Left lung (tissue), 14 donors: ENCODE measurements at places on chromosomes 6 and 20.

- no peak for DNase-seq
Measured at GRCh38 chr20:57998276-57998675, 230.2 kb downstream of the ANKRD60 start.

- DNase-seq, result no peak
Measured at GRCh38 chr6:159754959-159755914, 6.6 kb upstream of the ACAT2 start.

DNA sequence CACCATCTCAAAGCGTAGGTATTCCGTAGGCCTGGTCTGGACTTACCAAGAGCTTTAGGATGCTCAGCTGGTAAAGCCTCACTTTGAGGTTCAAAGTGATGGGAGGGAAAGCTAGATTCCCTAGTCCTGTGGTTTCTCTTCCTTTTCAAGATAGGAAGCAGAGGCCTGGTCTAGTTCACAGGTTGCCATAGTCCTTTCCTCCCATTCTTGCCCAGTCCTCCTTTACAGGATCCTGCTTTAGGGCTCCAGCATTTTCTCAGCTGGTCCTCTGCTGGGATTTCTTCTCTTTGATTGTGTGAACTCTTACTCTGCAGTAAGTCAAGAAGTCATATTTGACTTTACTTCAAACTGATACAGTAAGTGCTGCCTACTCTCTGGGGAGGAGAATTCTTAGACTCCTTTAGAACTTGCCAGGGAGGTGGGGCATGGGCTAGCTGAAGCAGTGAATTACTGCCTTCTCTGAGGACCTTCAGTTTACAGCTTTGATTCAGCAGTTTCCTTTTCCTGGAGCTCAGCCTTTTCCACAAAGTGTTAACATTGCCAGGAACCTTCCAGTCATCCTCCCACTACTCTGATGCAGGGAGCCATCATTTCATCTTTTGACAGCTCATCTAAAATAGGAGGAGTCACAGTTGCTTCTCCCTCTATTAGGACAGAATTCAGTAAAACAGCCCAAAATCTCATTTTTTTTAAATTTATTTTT, 42.8 kb upstream of the PLCG1 start:
- no peak for DNase-seq

- no peak for DNase-seq
Measured at GRCh38 chr6:81063891-81064290, 688.6 kb downstream of the TENT5A start.

GRCh38 chr20:17925141-17925939, 43.3 kb downstream of the SNX5 start:
- peak; percentile 59 for DNase-seq

DNA sequence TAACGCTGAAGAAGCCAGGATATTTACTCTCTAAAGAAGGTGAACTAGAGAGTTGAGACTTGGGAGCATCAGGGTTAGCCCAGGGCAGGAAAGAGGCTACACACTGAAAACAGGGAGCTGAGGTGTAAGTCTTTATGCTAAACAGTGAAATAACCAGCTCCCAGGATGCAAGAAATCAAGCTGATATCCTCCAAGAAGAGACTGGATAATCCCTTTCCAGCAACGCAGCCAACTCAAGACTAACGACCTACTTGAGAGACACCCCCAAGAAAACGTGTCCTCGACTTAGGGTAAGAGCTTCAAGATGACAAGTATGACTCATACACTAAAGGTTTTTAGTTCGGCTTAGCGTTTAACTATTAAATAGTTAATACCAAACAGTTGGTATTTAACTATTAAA, 202.2 kb downstream of the TASP1 start:
- no peak for DNase-seq

DNA sequence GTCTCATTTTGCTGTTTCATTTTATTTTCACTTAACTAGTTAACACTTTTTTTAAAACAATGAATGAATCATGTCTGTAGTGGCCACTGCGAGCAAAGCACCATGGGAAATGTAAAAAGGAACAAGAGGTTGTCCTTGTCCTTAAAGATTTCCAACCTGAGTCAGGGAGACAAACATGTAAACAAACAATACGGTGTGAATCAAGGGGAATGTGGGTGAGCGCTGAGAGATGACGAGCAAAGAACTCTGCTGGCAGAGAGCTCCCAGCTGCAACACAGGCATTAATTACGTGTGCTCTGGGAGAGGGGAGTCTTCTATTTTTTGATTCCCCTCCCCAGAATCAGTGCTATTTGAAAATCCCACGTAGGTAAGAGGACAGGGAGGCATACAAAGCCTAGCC, 84.3 kb downstream of the ATXN1 start:
- DNase-seq, result no peak

DNA sequence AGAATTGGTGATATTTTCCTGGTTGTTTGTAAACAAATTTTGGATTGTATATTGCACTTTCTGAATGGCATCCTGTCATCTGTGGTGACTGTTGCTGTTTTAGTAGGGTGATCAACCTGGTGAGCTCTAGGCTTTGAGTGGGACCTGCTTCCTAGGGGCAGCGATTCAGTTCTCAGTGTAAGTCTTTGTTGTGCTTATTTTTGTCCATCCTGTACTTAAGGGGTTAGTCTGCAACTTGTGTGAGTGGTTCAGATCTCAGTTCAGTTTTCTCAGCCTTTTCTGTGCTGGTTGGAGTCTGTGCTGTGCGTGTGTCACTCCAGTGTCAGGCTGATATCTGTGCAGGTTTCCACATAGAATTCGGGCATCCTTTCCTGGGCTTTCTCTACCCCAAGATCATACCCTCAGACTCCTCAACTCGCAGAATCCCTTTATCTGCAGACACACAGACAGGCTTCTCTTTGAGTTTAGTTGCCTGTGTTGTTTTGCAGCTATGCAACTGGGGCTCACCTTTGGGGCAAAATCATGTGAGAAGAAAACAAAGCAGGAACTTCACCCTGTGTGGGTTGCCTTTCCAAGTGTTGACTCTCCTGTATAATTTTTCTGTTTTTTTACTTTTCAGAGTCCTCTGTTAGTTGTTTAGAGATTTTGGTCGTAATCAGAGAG, 177.7 kb downstream of the FARS2 start:
- no peak for DNase-seq

DNA sequence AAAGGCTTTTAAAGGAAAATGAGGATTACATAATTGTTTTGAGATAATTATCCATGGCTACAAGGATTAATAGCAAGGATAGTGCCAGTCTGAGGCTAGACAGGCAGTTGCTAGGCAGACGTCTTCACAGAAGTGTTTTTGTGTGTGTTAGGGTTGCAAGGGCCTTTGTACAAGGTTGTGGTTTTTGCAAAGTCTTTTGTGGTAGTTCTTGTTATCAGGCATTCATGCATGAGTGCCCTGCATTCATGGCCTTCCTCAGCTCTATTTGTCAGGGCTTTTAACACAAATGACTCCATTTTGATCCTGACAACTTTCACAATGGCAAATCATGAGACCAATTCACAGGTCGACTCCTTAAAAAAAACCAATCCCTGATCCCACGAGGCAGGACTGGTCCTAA, 68.1 kb upstream of the TXNDC5 start:
- DNase-seq, result no peak

GRCh38 chr6:23927935-23928334, 198.1 kb upstream of the NRSN1 start:
- no peak for DNase-seq

DNA sequence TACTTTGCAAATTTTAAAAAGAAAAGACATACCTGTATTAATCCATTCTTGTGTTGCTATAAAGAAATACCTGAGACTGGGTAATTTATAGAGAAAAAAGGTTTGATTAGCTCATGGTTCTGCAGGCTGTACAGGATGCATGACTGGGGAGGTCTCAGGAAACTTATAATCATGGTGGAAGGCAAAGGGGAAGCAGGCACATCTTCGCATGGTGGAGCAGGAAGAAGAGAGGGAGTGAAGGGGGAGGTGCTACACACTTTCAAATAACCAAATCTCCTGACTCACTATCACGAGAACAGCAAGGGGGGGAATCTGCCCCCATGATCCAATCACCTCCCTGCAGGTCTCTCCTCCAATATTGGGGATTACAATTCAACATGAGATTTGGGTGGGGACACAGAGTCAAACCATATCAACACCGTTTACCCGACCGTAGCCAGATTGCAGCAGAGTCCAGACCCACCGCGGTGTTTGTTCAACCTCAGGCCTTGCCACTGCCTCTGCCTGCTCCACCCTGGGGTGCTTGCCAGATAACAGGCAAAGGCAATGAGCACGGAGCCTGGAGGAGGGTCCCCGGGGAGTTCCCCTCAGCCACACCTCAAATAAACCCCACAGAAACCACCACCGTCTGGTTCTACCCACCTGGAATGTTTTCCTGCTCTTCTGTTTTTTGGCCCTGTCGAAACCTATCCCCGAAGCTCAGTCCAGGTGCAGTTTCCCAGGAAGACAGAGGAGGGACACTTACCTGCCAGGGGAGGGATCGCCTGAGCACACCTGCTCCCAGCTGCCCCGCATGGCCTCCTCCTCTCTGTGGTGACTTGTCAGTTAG, 142.2 kb upstream of the AFDN start:
- peak; percentile 18 for DNase-seq

DNA sequence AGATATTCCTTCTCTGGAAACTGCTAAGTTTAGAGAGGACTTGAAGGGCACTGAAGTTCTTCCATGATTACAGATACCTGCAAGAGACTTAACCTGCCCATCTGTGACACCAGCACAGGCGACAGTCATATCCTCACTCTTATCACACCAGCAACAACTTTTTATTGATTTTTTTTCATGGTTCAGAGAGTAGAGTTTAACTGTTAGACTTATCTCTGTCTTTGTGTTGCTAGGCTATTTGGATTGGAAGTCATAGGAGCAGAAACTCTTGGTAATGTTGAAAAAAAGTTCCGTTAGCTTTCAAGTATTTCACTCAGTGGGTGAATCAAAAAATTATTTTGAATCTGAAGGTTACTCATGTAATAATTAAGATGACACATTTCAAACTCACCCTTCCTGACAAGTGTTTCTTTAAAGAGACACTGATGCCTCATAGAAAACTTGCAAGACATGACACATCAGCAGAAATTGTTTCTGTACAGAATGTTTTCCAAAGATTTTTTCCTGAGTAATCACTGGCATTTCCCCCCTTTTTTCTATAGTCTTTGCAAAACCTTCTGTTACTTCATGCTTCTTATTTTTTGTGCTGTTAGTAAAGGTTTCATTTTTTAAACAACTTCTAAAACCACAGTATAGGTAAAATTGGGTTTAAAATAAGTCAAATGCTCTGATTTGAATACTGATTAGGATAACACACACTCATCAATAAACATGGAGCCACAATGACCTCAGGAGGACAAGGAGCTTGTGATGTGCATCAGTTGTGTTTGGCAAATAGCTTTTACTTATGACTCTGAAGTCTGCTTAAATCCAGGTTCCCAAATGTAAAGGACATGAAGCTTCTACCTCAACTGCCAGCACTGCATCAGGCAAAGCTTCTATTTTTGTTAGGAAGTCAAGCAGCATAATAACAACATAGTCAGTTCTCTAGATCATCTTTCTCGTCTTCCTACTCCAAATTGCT, 252.9 kb upstream of the MAN1A1 start:
- no peak for DNase-seq

- no peak for DNase-seq
Measured at GRCh38 chr20:47665221-47665991, 119.9 kb downstream of the SULF2 start.

DNA sequence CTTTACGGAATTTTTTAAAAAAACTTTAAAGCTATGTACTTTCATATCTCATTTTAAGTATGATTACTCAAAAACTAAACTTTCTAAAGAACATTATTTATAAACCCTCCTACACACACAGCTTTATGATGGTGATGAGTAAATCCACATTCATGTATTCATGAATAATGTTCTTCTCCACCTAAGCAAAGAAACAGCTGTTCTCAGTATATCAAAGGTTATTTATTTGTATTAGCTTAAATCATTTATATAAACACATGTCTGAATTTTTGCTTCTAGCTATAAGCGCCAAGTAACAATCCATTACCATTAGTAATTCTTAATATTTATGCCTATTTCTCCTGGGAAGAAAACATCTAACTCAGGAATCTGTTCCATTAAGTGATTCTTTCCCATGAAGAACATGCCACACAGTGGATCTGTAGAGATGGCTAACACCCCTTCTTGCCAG, 63.3 kb downstream of the SMLR1 start:
- DNase-seq, result no peak

DNA sequence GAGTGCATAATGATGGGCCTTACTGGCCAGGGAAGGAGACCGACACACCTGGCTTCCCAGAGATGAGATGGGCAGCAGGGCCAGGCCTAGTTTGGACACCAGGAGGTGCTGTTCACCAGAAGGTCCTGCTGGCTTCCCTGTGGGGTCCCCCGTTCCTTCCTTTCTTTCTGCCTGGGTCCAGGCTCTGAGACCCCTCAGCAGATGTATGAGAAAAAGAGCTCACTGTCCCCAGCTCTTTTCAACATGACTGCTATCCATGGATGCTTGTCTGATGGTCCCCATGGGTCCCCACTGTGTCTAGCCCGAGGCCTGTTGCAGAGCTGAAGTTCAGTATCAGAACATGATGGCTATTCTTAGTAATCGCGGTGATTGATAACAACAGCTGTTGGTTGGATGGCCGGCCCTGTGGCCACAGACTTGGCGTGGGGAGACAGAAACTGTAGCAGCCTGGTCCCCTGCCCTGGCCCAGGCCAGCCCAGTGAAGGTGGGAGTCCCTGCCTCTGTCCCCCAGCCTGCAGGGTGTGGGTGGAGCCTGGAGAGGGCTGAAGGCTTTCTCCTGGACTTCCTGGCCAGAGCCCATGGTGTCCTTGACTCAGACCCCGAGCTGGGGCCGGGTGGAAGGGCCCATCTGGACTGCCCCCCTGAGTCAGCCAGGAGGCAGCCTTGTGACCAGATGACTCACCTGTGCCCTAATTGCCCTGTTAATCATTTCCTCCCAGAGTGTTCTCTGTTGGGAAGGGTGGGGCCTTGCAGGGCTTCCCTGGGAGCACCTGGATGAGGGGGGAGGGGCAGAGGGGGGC, 9.9 kb upstream of the BAK1 start:
- no peak for DNase-seq

DNA sequence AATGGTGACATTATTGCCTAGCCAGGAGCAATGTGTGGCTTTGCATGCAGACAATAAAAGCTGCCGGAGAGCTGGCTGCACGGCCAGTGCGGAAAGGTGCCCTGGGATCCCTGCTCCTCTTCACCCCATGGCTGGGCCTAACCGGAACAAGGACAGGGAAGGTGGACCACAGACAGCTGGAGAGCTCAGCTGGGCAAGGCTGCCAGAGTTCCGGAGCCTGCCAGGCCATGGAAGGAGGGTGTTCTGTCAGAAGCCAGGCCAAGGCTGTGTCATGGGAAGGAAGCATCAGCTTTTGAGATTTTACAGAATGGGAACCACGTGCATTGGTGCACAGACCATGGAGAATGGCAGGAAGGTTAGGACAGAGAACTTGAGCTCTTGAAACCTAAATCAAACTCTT, 25.0 kb downstream of the MAP1LC3A start:
- DNase-seq, result no peak

DNA sequence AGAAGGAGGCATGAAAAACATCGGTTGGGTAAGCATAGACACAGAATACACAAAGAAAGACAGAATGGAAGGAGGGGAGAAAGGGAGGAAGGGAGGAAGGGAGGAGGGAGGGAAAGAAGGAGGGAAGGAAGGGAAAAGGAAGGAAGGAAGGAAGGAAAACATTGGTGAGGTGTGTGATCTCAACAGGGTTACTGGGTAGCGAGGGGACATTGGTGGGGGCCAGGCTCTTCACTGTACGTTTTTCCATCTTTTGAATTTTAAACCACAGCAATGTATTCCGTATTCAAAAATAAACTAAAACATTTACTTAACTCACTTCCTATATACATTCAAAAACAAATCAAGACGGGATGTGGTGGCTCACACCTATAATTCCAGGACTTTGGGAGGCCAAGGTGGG, 20.7 kb upstream of the BPIFA2 start:
- no peak for DNase-seq

GRCh38 chr6:134795691-134796090, 154.2 kb downstream of the ALDH8A1 start:
- DNase-seq, result no peak
